ENCODE measurements at places on chromosomes 16 and 17.

GRCh38 chr17:19630661-19631060 lies 17.9 kb upstream of the ALDH3A2 start:
- DNase-seq = no peak

DNA sequence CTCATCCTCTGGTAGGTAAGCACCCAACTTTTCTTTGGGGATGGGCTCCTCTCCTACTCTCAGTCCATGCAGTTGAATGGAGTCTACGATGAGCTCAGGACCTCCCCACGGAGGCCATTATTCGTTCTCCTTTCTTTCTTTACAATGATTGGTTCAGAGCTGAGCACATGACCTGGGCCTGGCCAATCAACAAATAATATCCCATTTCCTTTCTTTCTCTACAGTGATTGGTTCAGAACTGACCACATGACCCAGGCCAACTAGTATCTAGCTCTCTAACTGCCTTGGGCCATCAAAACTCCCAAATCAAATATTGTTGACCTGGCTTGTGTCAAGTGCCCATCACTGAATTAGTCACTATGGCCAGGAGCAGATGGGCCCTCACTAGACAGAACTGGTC lies 129.2 kb downstream of the USP31 start:
- no peak for DNase-seq

DNA sequence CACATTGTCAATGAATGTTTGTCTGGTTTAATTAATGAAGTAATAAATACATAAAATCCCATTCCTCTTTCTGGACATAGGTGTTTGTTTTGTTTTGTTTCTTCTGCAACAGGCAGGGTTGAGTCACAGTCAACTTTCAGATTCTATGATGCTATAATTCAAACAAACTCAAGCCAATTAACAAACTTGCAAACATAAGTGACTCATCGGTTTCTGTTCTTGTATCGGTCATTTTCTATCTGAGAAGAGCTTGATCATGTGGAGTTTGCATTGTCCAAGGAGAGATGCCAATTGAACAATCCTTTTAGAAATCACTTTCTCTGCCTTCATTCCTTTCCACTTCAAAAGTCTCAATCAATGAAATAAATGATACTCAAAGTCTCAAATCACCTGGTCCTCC lies 294.2 kb upstream of the C16orf82 start:
- no peak for DNase-seq

GRCh38 chr17:78375401-78376151 lies 2.9 kb upstream of the PGS1 start:
- DNase-seq = no peak

GRCh38 chr17:67675481-67675880 lies 42.3 kb upstream of the NOL11 start:
- DNase-seq = no peak

Measured in stimulated activated CD8-positive, alpha-beta memory T cell treated with anti-CD3 and anti-CD28 coated beads, Interleukin-4, amount 100 ng/mL, for 1 hour (primary cell).